ENCODE measurements at places on chromosomes 7 and 10.

- no peak for DNase-seq
Measured at GRCh38 chr7:129167817-129168216, 20.6 kb upstream of the SMO start.

GRCh38 chr10:72932259-72933015, 22.2 kb downstream of the PLA2G12B start:
- no peak for DNase-seq

GRCh38 chr7:139526578-139527544, 3.4 kb downstream of the CLEC2L start:
- no peak for DNase-seq

- DNase-seq, result no peak
Measured at GRCh38 chr10:75688506-75689300, 257.3 kb downstream of the LRMDA start.

GRCh38 chr10:114389426-114389825, 14.9 kb downstream of the AFAP1L2 start:
- DNase-seq, result no peak

- DNase-seq, result no peak
Measured at GRCh38 chr10:75910032-75910431, 478.6 kb downstream of the LRMDA start.

DNA sequence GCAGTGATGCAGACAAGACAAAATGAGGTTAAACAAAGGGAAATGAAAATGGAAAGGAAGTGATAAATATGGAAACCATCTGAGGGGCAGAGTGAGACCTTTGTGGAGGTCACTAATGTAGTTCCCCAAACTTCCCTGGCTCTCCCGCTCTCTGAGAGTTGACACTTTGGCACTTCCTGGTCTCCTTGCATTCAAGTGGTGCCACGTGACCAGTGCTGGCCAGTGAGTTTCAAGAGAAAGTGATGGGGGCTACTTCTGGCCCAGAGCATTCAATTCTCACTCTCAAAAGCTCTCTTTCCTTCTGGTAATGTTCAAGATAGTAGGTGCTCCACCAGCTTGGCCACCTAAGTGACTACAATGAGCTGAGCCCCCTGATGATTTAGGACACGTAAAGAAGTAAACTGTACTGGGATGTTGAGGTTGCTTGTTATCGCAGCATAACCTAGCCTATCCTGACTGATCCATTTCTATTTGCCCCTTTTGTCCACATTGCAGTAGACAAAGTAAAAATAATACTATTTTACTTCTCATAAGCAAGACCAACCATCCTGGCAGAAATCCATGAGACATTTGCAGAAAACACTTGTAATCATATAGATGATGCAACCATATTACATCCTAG, 242.0 kb upstream of the YAE1 start:
- DNase-seq, result no peak

GRCh38 chr7:20301311-20301939, 29.3 kb upstream of the ITGB8 start:
- no peak for DNase-seq

DNA sequence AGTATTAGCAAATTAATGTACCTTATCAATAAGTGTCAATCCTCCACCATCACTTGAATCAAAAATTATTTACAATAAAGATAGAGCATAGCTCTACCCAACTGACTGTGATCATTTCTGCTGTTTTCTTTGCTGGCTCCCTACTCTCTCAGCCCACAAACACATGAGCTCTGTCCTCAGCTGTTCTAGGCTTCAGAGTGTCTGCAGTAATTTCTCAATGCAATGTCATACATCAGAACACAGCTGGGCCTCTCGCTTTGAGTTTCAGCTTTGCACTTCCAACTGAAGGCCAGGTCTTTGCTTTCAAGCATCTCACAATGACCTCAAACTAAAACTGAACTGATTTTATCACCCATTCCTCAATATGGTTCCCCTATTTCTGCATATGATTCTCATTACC, 55.7 kb downstream of the RNF133 start:
- no peak for DNase-seq

DNA sequence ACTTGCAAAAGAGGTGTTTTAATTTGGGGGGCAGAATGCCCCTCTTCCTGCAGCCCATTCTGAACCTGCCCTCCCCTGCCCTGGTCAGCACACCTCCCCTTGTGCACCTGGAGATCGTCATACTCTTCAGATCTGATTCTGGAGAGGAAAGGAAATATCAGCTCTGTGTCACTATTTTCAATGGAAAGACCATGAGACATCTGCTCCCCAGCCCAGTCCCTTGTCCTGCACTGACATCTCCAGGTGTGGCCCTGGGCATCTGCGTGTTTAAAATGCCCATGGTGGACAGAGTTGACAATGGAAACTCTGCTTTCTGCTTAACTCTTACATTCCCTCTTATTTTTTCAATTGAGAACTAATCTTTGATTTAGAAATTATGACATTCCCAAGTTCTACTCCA, 41.6 kb upstream of the RASGEF1A start:
- DNase-seq, result no peak

- no peak for DNase-seq
Measured at GRCh38 chr10:23379686-23380085, 35.1 kb upstream of the C10orf67 start.

DNA sequence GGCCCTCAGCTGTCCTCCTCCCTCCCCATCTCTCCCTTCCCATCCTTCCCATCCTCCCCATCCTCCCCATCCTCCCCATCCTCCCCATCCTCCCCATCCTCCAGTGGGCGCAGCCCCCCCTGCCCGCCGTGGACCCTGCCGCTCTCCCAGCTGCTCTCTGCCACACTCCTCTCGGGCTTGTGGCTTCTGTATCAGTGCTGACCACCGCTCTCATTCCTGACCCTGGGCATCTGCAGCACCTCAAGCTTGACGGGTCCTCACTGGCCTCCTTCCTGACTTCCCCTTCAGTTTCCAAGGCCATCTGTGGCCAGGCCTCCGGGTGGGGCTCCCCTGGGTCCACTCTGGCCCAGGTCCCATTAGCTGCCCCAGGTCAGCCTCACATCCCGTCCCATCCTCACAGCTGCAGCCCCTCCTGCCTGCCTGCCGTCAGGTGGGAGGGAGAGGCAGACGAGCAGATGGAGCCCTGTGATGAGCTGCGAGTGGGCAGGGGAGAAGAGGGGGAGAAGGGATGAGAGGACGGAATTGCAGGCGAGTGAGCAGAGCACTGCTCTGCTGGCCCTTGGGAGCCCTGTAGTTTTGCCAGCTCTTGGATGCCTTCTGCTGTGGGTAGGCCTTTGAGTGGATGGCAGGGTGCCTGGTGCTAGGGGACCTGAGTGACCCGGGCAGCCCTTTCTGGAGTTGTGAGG, 35.7 kb downstream of the LHPP start:
- no peak for DNase-seq

GRCh38 chr7:84264396-84264795, 69.8 kb upstream of the SEMA3A start:
- DNase-seq, result no peak

DNA sequence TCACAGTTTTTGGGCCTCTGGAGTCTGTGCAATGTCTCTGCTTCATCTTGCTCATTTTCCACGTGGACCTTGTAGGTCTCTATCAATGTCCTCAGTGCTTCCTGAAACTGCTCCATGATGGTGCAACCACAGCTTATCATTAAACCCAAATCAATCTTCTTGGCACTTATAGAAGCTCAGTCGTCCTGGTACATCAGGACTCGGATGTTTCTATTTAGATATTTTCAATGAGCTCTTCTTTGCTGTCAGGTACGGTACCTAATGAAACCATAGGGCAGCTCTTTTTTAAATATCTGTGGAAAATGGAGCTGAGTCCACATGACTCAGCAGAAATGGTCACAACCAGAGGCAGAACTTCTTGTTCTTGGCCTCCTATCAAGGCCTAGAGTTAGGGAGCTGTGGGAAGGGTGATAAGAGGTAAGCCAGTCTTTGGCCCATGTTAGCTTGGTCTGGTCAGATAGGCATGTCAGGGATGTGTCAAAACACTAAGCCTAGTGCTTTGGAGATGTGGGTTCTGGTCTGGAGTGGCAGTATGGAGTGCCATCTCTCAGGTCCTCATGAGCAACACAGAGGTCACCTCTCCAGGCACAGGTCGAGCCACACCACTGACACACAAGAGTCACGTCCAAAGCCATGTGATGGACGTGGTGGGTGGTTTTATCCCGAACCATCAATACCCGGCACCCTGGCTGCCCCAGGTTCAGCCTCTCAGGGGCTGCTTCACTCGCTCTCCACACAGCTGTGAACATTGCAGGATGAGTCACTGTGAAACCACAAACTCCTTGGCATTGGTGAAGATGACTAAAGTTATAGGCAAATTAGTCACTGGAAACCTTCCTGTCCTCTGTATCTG, 87.0 kb downstream of the TBXAS1 start:
- DNase-seq, result peak; percentile 27

DNA sequence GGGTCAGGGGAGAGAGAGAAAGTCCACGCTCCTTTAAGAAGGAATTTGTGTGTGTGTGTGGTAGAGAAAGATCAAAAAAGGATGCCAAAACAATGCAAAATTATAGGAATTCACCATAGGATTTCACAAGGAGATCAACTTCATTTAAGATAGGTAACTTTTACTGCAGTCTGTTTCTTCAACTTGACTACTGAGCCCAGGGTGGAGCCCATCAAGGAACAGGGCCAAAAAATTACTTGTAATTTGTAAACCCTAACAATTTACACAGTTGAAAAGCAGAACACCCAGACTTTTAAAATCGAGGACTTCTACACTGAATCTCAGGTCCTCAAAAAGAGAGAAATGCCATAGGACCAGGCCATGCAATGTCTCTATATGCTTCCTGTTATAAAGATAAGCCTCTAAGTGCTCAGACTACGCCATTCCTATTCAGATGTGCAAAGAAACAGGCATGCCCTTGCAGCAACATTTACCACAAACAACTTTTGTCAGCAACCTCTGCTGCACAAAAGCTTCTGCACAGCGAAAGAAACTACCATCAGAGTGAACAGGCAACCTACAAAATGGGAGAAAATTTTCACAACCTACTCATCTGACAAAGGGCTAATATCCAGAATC, 10.6 kb upstream of the GIMAP4 start:
- DNase-seq, result peak; percentile 68

GRCh38 chr10:95397747-95398146, 106.9 kb upstream of the PDLIM1 start:
- no peak for DNase-seq

GRCh38 chr7:31049005-31049765, 2.9 kb upstream of the ADCYAP1R1 start:
- no peak for DNase-seq

- no peak for DNase-seq
Measured at GRCh38 chr7:101705331-101705730, 76.2 kb upstream of the MYL10 start.

DNA sequence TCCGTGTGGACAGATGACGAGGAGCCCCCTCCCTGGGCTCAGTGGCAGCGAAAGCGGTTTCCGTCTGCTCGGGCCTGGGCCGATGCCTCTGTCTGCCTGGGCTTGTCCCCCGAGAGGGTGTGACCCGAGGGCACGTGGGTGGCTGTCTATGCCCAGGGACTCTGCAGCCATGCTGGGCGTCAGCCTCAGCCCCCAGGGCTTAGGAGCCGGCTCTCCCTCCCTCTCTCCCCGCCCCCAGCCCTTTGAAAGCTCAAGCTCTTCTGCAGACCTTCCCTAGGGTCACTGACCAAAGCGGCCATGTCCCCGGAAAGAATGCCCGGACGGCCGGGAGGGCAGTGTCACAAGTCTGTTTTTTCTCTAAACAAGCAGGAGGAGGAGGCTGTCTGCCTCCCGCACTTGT, 7.1 kb downstream of the MICALL2 start:
- DNase-seq, result no peak

DNA sequence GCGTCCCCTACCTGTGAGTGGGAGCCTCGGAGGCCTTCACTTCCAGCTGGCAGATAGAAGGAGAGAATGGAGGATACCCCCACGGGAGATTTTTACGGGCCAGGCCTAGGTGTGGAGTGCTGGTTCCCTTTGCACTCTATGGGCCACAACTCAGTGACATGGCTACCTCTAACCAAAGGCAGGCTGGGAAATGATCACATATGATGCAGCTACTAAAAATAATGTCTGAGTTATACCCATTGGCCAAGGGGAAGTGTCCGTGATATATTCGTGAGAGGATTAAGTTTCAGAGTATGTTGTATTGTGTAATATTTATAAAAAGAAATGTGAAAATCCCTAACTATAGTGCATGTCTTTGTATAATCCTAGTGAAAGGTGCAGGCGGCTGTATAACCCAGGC, 13.5 kb upstream of the HIPK2 start:
- no peak for DNase-seq

- no peak for DNase-seq
Measured at GRCh38 chr7:155856656-155857055, 44.4 kb upstream of the SHH start.
